ENCODE measurements at places on chromosomes 6 and 20. TPM values are rescaled to one million over a fixed set of nuclear protein-coding genes. Genes with fewer than 3 reads are reported as not detected.

DNA sequence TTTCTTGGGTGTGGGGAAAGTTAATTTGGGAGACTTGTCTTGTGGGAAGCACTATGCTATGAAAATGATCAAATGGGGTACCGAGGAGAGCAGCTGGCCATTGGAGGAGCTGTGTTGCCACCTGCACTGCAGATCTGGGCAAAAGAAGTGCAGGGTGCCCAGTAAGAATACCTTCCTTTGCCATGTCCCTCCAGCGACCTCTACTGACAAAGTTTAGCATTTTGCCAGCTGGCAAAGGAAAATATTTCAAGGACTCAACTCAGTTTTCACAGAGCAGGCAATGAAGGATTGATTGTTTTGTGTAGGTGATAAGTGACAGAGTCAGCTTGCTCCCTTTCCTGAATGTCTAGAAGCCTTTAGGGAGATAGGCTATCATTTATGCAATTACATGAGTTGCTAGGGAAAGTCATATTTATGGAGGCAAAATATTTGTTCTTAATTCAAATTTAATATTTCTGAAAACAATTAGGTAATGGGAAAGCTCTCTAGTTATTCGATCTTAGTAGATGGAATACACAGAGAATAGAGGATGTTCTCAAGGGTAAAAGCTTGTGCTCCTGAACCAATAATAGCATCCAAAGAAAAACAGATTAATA is 118.4 kb downstream of the FARS2 start:
- no peak overlapping the region for H3K4me3 ChIP-seq
- H3K36me3 ChIP-seq: no peaks in the 10 kb centered on the region
- H3K27ac ChIP-seq: no peak overlapping the region
- H3K27me3 ChIP-seq: no peaks in the 10 kb centered on the region
- no peaks in the 10 kb centered on the region for H3K4me1 ChIP-seq

DNA sequence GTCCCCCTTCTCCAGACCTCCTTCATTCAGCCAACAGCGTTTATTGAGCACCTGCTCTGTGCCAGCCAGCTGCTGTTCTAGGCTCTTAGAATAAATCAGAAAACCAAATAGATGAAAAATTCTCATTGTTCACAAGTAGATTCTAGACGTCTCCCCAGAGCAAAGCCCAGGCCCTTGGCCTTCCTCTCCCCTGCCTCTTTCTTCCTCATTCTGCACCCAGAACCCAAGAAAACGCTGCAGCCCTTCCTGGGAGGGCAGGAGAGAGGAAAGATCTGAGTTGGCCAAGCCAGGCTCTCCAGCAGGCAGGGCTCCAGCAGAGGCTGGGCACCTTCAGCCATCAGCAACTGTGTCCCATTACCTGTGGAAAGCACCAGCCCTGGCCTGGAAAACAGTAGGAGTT is 12.0 kb upstream of the BPI start:
- no peaks in the 10 kb centered on the region for H3K27me3 ChIP-seq
- no peak overlapping the region for H3K27ac ChIP-seq
- no peaks in the 10 kb centered on the region for H3K36me3 ChIP-seq
- no peak overlapping the region for H3K4me3 ChIP-seq
- no peak for DNase-seq
- H3K4me1 ChIP-seq: no peaks in the 10 kb centered on the region

Gene MARCKS
- total RNA-seq: 55.6 TPM

Gene IRF4
- total RNA-seq: 17.3 TPM

GRCh38 chr6:41228616-41229015 is 467 bp downstream of the TREML4 start:
- no peak overlapping the region for H3K27ac ChIP-seq
- DNase-seq: no peak
- peaks cover 30% of the 10 kb centered on the region for H3K27me3 ChIP-seq

- H3K27ac ChIP-seq: no peak overlapping the region
- no peak for DNase-seq
- H3K27me3 ChIP-seq: no peaks in the 10 kb centered on the region
- H3K36me3 ChIP-seq: no peaks in the 10 kb centered on the region
- no peak overlapping the region for H3K4me3 ChIP-seq
Observed at GRCh38 chr6:112062966-112063365, 9.1 kb downstream of the CCN6 start.

Gene ERVFRD-1
- not detected for total RNA-seq

Gene SLC35F1
- 0.89 TPM for total RNA-seq

Gene LINC00237
- total RNA-seq: not detected

GRCh38 chr6:137846274-137846673 is 20.8 kb upstream of the TNFAIP3 start:
- H3K4me1 ChIP-seq: peaks cover 13% of the 10 kb centered on the region
- no peak for DNase-seq
- H3K27me3 ChIP-seq: no peaks in the 10 kb centered on the region
- H3K4me3 ChIP-seq: no peak overlapping the region
- H3K27ac ChIP-seq: no peak overlapping the region
- no peaks in the 10 kb centered on the region for H3K36me3 ChIP-seq

Data from suprapubic skin (tissue), 4 donors.